ENCODE measurements at places on chromosomes 13 and 19. TPM values are rescaled to one million over a fixed set of nuclear protein-coding genes. Genes with fewer than 3 reads are reported as not detected.

DNA sequence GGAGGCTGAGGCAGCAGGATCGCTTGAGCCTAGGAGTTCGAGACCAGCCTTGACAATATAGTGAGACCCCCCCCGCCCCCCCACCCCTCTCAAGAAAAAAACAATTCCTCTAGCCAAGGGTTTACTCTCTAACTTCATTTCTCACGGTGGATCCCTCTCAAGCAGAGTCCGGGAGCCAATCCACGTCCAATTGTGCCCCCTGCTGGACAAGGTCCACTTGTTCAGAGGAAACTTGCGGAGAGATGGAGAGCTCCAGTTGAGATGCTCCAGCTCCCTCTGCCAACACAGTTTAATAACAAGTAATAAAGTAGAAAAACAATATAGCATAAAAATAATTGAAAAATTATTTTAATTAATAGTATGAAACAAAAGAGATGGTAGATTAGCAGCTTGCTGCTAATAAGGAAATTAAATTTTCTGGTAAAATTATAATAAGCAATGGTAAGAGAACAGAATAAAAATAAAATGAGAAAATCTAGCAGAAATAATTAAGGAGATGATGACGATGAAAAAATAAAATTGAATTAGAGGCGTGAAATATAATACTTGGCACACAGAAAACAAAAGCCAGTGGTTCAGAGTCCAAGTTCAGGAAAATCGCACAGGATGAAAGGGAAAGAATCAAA is 14.5 kb upstream of the SIGLEC14 start:
- no peak overlapping the region for H3K27ac ChIP-seq
- H3K4me3 ChIP-seq: no peak overlapping the region
- no peaks in the 10 kb centered on the region for H3K36me3 ChIP-seq
- H3K27me3 ChIP-seq: no peaks in the 10 kb centered on the region
- DNase-seq: peak; percentile 94

GRCh38 chr19:5369962-5370367 is 29.4 kb upstream of the PTPRS start:
- no peaks in the 10 kb centered on the region for H3K4me1 ChIP-seq
- H3K27ac ChIP-seq: no peak overlapping the region
- no peaks in the 10 kb centered on the region for H3K27me3 ChIP-seq
- no peaks in the 10 kb centered on the region for H3K36me3 ChIP-seq
- no peak overlapping the region for H3K4me3 ChIP-seq

DNA sequence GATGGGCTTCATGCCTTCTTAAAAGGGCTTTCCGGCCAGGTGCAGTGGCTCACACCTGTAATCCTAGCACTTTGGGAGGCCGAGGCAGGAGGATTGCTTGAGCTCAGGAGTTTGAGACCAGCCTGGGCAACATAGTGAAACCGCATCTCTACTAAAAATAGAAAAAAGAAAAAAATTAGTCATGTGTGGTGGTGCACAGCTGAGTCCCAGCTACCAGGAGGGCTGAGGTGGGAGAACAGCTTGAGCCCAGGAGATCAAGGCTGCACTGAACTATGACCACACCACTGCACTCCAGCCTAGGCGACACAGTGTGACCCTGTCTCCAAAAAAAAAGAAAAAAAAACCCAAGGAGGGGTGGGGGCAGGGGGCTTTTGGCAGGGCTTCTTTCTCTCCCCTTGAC is 7.2 kb downstream of the CARS2 start:
- 0 out of 2 replicates have a peak overlapping the region, but pooled peaks have one; percentile 17 for H3K27ac ChIP-seq
- DNase-seq: no peak
- peaks cover 12% of the 10 kb centered on the region for H3K4me1 ChIP-seq
- H3K27me3 ChIP-seq: no peaks in the 10 kb centered on the region
- peaks cover 38% of the 10 kb centered on the region for H3K36me3 ChIP-seq
- no peak overlapping the region for H3K4me3 ChIP-seq

EPS8L1 gene
- total RNA-seq: not detected

DNA sequence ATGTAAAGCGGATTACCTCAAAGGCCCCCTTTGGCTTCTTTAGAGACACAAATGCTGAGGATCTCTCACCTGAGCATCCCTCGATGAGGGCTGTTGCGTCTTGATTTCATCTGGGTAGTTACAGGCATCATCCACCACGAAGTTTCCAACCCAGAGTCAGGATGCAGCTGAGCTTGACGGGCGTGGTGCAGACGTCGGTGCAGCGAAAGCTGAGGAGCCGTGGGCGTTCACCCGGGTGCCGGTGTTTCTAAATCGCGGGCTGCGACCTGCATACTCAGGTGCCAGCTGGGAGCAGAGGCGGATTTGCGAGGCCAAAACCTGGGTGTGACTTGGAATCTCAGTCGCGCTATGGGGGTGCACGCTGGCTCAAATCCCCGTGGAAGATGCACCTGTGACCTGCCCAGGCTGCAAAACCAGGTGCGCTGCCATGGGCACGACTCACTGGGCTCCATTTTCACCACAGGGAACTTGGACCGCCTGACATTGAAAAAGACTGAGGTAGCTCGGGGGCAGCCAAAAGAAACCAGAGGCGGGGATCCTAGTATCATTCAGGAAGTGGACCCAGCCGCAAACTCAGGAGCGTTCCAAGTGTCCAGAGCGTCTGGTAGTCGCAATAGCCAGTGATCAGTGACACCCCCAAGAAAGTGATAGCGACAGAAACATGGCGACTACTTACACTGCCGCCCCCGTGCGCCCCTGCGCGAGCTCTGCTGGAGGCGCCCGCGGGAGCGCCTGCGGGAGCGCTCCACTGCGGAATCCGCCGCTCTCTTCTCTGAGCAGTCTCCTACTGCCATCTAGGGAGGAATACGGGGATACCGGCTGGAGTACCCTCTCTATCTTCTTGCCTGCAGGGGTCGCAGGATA is 36.4 kb upstream of the IGFL4 start:
- H3K27ac ChIP-seq: no peak overlapping the region
- H3K4me1 ChIP-seq: no peaks in the 10 kb centered on the region
- no peaks in the 10 kb centered on the region for H3K36me3 ChIP-seq
- peak; percentile 84 for DNase-seq
- H3K27me3 ChIP-seq: no peaks in the 10 kb centered on the region

- no peak overlapping the region for H3K27ac ChIP-seq
- no peak overlapping the region for H3K4me3 ChIP-seq
- no peaks in the 10 kb centered on the region for H3K36me3 ChIP-seq
- H3K4me1 ChIP-seq: no peaks in the 10 kb centered on the region
- DNase-seq: no peak
Observed at GRCh38 chr13:43376596-43376995, 353.2 kb downstream of the DNAJC15 start.

DNA sequence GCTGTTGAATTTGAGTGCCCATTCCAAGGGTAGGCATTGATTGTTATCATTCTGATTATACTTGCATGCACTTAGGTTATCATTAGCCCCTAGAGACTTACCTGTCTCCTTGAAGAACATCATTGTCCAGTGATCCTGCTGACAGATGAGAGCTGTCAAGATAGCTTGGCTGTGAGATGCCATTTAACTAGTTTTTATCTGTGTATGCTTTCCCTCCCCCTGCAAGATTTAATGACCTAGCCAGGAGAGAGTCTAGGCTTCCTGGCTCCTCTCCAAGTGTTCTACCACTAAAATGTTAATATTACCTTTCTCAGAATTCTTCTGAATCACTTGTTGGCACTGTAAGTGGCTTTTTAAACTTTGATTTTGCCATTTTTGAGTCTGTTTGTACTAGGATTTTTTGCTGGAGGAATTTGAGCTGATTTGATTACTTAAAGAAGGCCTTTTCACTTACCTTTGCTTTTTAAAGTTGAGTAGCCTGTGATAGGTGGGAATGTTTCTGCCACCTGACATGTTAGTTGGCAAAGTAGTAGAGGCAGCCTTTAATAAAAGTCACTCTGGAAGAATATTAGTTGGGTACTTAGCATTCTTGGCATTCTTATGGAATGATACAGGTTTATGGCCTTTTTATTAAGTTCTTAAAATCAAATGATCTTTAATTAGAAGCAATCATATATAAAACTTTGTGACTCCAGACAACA is 41.1 kb downstream of the ARHGAP35 start:
- no peaks in the 10 kb centered on the region for H3K27me3 ChIP-seq
- H3K36me3 ChIP-seq: no peaks in the 10 kb centered on the region
- H3K4me1 ChIP-seq: peaks cover 53% of the 10 kb centered on the region

COG3 gene
- total RNA-seq: 23.3 TPM

- H3K4me3 ChIP-seq: no peak overlapping the region
- DNase-seq: no peak
- H3K27ac ChIP-seq: no peak overlapping the region
- no peaks in the 10 kb centered on the region for H3K36me3 ChIP-seq
- H3K27me3 ChIP-seq: no peaks in the 10 kb centered on the region
- H3K4me1 ChIP-seq: no peaks in the 10 kb centered on the region
Observed at GRCh38 chr13:95474992-95475391, 77.5 kb upstream of the CLDN10 start.

TSPAN16 gene
- total RNA-seq: not detected

TMC4 gene
- total RNA-seq: 6.2 TPM

GRCh38 chr19:16224293-16225045 is 26.8 kb downstream of the AP1M1 start:
- no peak overlapping the region for H3K4me3 ChIP-seq
- H3K36me3 ChIP-seq: peaks cover 28% of the 10 kb centered on the region
- DNase-seq: no peak
- H3K27ac ChIP-seq: no peak overlapping the region

DNA sequence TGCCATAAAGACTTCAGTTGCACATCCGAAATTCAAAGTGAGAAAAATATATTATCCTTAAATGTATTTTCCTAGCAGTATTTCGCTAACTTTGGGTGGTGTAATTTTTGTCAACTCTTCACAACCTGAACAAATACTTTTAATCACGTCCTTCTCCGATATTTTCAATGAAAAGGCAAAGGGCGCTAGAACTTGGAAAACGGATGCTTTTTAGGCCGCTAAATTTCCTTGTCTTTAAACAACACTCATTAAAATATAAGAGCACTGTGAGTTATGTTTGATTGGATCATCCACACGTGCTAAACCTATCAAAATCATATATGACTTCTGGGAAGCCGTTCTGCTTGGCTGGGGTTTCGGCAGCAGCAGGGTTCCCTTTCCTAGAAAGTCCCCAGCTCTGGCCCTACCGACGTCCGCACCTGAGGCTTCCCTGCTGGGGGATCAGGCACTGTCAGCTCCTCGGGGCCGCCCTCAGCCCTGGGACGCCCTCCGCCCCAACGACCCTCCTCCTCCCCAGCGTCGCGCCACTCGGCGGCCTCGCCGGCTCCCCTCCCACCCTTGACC is 462 bp upstream of the MPHOSPH8 start:
- peaks cover 7% of the 10 kb centered on the region for H3K36me3 ChIP-seq
- peaks cover 19% of the 10 kb centered on the region for H3K4me1 ChIP-seq

DNA sequence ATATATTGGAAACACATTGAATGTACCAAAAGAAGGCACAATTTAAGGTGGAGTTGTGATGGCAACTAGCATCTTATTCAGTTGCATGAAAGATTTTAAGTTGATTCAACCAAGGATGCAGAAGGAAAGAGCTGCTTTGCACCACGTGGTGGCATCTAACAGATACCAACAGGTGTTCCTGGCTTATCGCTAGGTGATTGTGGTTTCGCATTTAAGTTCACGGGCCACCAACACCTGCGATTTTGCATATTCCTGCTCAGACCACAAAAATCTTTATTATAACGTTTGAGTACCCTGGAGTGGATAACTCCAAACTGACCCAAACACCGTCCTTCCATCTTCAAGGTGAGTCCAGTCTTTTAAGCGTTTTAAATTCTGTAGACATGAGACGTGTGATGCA is 45.3 kb downstream of the RGCC start:
- no peaks in the 10 kb centered on the region for H3K27me3 ChIP-seq
- peak overlapping the region; percentile 96 for H3K27ac ChIP-seq
- peak; percentile 80 for DNase-seq

DNA sequence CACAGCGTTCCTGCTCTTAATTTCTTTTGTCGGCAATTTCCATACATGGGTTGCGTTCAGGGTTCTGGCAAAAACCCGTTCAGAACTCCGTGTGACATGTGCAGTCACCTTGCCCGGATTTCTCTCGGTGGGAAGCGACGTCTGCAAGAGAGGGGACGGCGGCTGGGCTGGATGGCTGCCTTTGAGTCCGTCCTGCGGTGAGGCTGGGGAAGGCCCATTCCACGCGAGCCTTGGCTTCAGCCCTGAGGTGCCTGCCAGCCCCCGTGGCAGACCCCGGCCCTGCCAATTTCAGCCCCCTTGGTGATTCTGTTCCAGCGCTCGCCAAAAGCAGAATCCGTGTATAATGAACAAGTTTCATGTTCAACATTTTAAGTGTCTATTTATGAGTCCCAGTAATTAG is 72.6 kb upstream of the TSHZ3 start:
- no peak for DNase-seq
- H3K27ac ChIP-seq: no peak overlapping the region
- no peaks in the 10 kb centered on the region for H3K36me3 ChIP-seq
- H3K27me3 ChIP-seq: no peaks in the 10 kb centered on the region

DNA sequence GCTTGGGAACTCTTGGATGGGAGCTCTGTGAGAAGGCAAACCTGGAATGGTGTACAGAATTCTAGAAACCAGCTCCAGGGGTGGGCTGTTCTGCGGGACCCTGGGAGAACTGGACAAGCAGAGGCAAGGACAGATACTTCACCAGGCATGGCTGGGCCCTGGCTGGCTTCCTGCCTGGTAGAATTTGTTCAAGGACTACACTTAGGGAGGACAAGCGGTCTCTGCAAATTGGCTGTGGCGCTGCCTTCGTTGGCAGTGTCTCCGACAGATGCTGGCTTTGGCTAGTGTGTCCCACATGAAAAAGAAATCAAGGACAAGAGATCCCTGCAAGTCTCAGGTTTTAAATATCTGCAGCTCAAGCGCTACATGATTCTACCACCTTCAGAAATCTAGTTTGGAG is 12.4 kb downstream of the CEBPG start:
- H3K27ac ChIP-seq: no peak overlapping the region
- H3K4me3 ChIP-seq: no peak overlapping the region
- no peak for DNase-seq
- H3K4me1 ChIP-seq: no peaks in the 10 kb centered on the region
- H3K36me3 ChIP-seq: no peaks in the 10 kb centered on the region
- no peaks in the 10 kb centered on the region for H3K27me3 ChIP-seq

CDX2 gene
- total RNA-seq: not detected

DNA sequence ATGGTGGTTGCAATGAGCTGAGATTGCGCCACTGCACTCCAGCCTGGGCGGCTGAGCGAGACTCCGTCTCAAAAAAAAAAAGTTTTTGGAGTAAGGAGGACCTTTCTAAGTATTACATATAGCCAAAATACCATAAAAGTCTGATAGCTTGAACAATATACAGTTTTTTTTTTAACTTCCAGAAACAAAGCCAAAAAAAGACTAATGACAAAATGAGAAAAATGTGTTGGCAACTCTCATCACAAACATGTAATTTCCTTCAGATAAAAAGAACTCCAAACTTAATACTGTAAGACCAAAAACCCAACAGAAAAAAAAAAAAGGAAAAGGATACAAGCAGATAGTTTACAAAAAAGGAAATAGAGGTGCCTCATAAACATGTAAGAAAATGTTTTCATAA is 68.2 kb upstream of the MED4 start:
- no peaks in the 10 kb centered on the region for H3K36me3 ChIP-seq
- no peaks in the 10 kb centered on the region for H3K27me3 ChIP-seq
- no peak for DNase-seq
- H3K27ac ChIP-seq: no peak overlapping the region

TEX29 gene
- not detected for total RNA-seq

Measured in Karpas-422 (cell line).